ENCODE measurements at places on chromosomes 6 and 20. TPM values are rescaled to one million over a fixed set of nuclear protein-coding genes. Genes with fewer than 3 reads are reported as not detected.

GRCh38 chr6:58073263-58073662 lies 755.8 kb downstream of the PRIM2 start:
- no peak overlapping the region for H3K4me3 ChIP-seq
- no peaks in the 10 kb centered on the region for H3K4me1 ChIP-seq
- no peak overlapping the region for H3K27ac ChIP-seq
- no peak for DNase-seq
- H3K36me3 ChIP-seq, result no peaks in the 10 kb centered on the region

GRCh38 chr20:37733416-37733815 lies 39.6 kb downstream of the CTNNBL1 start:
- H3K36me3 ChIP-seq, result peaks cover 3% of the 10 kb centered on the region
- peaks cover 9% of the 10 kb centered on the region for H3K4me1 ChIP-seq
- H3K27ac ChIP-seq, result no peak overlapping the region
- H3K27me3 ChIP-seq, result no peaks in the 10 kb centered on the region
- H3K4me3 ChIP-seq, result no peak overlapping the region

- H3K4me1 ChIP-seq, result peaks cover 18% of the 10 kb centered on the region
- H3K27me3 ChIP-seq, result no peaks in the 10 kb centered on the region
- no peak overlapping the region for H3K4me3 ChIP-seq
- no peaks in the 10 kb centered on the region for H3K36me3 ChIP-seq
- no peak overlapping the region for H3K27ac ChIP-seq
- DNase-seq, result no peak
Observed at GRCh38 chr6:5359417-5359816, 98.1 kb downstream of the FARS2 start.

Gene PROKR2
- not detected for total RNA-seq

Measured in vagina (tissue), 2 donors.